ENCODE measurements at places on chromosomes 3 and 15. TPM values are rescaled to one million over a fixed set of nuclear protein-coding genes. Genes with fewer than 3 reads are reported as not detected.

GRCh38 chr3:75978686-75979085, 193.3 kb upstream of the ZNF717 start:
- no peak overlapping the region for H3K27ac ChIP-seq
- no peaks in the 10 kb centered on the region for H3K36me3 ChIP-seq
- DNase-seq, result no peak
- H3K27me3 ChIP-seq, result no peaks in the 10 kb centered on the region

DNA sequence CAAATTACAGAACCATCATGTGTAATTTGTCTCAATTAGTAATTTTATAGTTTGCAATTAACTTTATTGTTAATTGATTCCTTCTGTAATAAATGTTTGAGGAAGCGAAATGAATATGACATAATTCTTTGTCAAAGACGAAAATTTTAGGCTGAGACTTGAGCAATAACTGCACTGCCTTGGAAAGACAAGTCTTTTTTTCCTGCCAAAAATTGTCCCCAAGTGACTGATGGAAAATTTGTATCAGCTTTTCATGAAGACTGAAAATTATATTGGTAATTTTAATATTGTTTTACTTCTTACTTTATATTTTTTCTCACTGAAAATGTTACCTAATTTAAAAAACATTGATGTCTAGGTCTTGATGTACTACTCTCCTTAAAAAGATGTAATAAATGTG, 622.6 kb downstream of the NLGN1 start:
- no peaks in the 10 kb centered on the region for H3K4me1 ChIP-seq
- no peak overlapping the region for H3K4me3 ChIP-seq
- peaks cover 4% of the 10 kb centered on the region for H3K36me3 ChIP-seq
- no peaks in the 10 kb centered on the region for H3K27me3 ChIP-seq
- no peak for DNase-seq

DNA sequence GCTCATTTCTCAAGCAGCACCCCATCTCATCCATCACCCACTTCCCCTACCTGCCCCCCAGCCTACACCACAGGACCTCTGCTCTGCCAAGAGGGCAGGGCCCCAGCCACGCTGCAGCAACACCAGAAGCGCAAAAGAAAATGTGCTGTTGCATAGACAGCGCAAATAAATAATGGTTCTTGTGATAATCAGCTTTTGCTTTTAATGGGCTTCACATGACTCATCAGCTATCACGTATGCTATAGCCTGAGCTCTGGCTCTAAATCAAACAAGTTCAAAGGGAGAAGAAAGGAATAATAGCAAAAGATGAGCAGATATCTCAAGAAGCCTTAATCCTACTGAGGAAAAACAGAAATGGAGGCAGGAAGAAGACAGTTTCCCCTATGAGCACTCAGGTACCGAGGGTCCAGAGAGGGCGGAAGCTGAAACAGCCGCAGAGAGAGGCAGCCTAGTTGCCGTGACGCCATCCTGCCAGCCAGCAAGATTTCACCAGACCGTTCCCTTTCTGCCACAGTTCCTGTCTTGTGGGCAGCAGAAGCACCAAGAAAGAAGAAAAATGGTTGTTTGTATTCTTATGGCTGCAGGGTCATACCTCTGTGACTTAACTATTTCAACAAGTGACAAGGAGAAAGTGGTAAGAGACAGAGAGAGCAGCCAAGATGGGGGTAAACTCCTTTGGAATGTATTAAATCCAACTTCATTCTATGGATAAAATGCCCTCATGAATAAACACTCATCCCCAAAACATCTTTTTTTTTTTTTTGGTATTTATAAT, 22.0 kb downstream of the RAB27A start:
- DNase-seq, result peak; percentile 86
- peaks cover 19% of the 10 kb centered on the region for H3K36me3 ChIP-seq
- peak overlapping the region; percentile 84 for H3K4me3 ChIP-seq
- H3K4me1 ChIP-seq, result peaks cover 92% of the 10 kb centered on the region
- H3K27ac ChIP-seq, result peak overlapping the region; percentile 99

DNA sequence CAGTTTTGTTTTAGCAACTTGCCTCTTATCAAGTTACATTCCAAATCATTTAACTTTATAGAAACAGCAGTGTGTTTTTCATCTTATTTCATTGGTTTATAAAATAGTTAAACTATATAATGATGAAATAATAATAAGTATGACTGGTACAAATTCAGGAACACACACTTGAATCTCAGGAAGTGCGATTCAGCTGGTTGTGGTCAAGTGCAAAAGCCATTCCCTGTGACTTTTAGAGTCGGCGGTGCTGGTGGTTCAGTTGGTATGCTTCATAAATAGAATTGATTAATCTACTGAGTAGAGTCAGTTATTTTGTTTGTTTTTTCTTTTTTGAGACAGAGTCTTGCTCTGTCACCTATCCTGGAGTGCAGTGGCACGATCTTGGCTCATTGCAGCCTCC, 22.7 kb downstream of the SACM1L start:
- H3K27ac ChIP-seq, result peak overlapping the region; percentile 58
- H3K4me3 ChIP-seq, result no peak overlapping the region
- peaks cover 67% of the 10 kb centered on the region for H3K4me1 ChIP-seq
- no peaks in the 10 kb centered on the region for H3K27me3 ChIP-seq
- peaks cover 32% of the 10 kb centered on the region for H3K36me3 ChIP-seq

- H3K27me3 ChIP-seq, result no peaks in the 10 kb centered on the region
- H3K4me3 ChIP-seq, result no peak overlapping the region
- H3K36me3 ChIP-seq, result no peaks in the 10 kb centered on the region
- H3K27ac ChIP-seq, result no peak overlapping the region
- DNase-seq, result no peak
Observed at GRCh38 chr15:27623149-27623548, 476.0 kb downstream of the OCA2 start.

DNA sequence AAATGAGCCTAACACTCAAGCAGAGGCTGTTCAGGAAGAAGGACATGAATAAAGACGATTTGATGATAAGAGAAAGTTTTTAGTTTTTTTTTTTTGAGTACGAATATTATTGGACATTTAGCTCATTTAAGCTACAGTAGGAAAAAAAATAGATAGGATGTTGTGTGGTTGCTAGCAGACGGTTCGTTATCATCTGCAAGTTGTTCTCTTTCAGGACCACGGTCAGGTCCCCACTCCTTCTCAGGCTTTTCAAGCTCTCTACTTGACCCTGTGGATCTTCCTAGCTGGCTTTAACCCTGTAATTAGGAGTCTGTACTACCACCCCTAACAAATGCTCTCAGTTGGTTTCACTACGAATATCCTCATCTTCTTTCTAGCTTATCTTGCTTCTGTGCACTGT, 1.1 kb downstream of the KCNH8 start:
- H3K27ac ChIP-seq, result no peak overlapping the region
- H3K4me1 ChIP-seq, result peaks cover 21% of the 10 kb centered on the region
- DNase-seq, result no peak
- H3K4me3 ChIP-seq, result no peak overlapping the region
- H3K27me3 ChIP-seq, result peaks cover 29% of the 10 kb centered on the region
- no peaks in the 10 kb centered on the region for H3K36me3 ChIP-seq

GRCh38 chr3:152496286-152496685, 227.6 kb downstream of the MBNL1 start:
- peaks cover 4% of the 10 kb centered on the region for H3K36me3 ChIP-seq
- no peak overlapping the region for H3K4me3 ChIP-seq
- no peak overlapping the region for H3K27ac ChIP-seq
- DNase-seq, result no peak
- H3K27me3 ChIP-seq, result peaks cover 4% of the 10 kb centered on the region
- no peaks in the 10 kb centered on the region for H3K4me1 ChIP-seq

DNA sequence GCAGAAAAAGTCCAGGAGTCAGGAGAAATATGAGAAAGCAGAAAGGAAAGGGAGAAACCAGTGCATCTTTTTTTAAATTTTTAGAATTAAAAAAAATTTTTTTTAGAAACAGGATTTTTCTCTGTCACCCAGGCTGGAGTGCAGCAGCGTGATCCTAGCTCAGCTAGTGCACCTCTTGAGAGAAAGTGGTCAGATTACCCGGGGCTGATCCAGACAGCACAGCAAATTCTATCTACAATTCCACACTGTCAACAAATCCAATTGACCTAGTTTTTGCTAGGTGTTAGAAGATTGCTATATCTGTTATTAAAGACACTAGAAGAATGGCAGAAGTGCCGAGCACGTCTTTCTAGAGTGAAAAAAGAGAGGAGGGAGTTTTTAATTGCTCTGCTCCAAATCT, 117.3 kb downstream of the RFTN1 start:
- H3K4me3 ChIP-seq, result no peak overlapping the region
- no peaks in the 10 kb centered on the region for H3K27me3 ChIP-seq
- peaks cover 78% of the 10 kb centered on the region for H3K4me1 ChIP-seq
- peak overlapping the region; percentile 34 for H3K27ac ChIP-seq

- no peak for DNase-seq
- H3K36me3 ChIP-seq, result no peaks in the 10 kb centered on the region
- peaks cover 5% of the 10 kb centered on the region for H3K27me3 ChIP-seq
- no peak overlapping the region for H3K4me3 ChIP-seq
- H3K4me1 ChIP-seq, result no peaks in the 10 kb centered on the region
Observed at GRCh38 chr3:98954791-98955604, 53.5 kb upstream of the DCBLD2 start.

DNA sequence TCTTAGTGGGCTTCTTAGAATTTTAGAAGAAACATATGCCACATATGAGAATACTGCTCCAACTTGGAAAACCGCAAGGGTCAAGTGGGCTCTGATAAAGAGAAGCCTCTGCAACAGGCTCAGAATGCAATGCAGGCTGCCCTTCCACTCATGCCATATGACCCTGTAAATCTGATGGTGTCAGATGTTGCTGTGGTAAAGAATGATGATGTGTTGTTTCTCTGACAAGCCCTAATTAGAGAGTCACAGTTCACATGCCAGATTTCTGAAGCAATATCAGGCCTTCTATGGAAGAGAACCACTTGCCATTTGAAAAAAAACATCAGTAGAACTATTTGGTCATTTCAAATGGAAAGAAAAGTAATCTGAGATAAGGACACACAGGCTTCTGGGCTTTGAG, 749.6 kb downstream of the AGBL1 start:
- H3K4me3 ChIP-seq, result no peak overlapping the region
- H3K27me3 ChIP-seq, result peaks cover 3% of the 10 kb centered on the region
- H3K27ac ChIP-seq, result no peak overlapping the region
- no peak for DNase-seq
- no peaks in the 10 kb centered on the region for H3K4me1 ChIP-seq

DNA sequence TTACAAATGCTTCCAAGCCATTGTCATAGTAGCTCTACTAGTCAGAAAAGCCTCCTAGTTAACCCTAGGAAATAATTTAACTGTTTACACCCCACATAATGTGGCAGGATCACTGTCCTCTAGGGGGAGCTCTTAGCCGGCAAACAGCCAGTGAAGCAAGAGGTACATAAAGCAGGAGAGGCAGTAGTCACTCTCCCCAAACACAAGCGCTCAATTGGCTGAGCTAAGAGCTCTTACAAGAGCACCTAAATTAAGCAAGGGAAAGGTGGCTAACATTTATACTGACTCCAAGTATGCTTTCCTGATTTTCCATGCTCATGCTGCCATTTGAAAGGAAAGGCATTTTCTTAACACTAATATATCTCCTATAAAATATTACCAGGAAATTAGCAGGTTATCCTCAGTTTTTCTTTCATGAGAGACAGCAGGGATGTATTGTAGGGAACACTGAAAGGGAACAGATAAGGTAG, 37.6 kb downstream of the NCEH1 start:
- H3K4me3 ChIP-seq, result no peak overlapping the region
- H3K4me1 ChIP-seq, result no peaks in the 10 kb centered on the region
- H3K27me3 ChIP-seq, result no peaks in the 10 kb centered on the region

DNA sequence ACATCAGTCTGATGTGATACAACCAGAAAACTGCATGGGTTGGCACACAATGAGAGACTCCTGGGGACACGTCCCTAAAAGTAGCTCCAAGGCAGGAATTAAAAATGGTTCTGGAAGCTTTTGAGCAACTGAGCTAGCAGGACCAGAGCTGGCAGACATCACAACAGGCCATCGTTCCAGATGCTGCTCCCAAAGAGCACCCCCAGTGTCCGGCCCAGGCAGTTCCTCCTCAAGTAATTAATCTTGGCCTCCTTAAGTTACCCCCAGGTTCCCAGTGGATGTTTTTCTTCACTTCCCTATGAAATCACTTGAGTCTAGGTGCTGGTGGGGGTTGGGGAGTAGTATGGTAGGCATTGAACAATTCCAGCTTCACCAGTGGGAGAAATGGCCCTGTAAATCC, 711.6 kb downstream of the MECOM start:
- H3K27me3 ChIP-seq, result no peaks in the 10 kb centered on the region
- H3K4me3 ChIP-seq, result no peak overlapping the region
- H3K36me3 ChIP-seq, result no peaks in the 10 kb centered on the region
- H3K27ac ChIP-seq, result no peak overlapping the region
- no peak for DNase-seq

GRCh38 chr3:10655105-10655504, 149.7 kb upstream of the ATP2B2 start:
- no peaks in the 10 kb centered on the region for H3K4me1 ChIP-seq
- peaks cover 1% of the 10 kb centered on the region for H3K27me3 ChIP-seq
- no peaks in the 10 kb centered on the region for H3K36me3 ChIP-seq
- DNase-seq, result no peak

GRCh38 chr3:197511853-197512635, 43.7 kb downstream of the BDH1 start:
- no peak overlapping the region for H3K4me3 ChIP-seq
- H3K27me3 ChIP-seq, result peaks cover 1% of the 10 kb centered on the region
- DNase-seq, result no peak
- peaks cover 20% of the 10 kb centered on the region for H3K36me3 ChIP-seq
- peaks cover 25% of the 10 kb centered on the region for H3K4me1 ChIP-seq

- H3K4me3 ChIP-seq, result no peak overlapping the region
- H3K36me3 ChIP-seq, result no peaks in the 10 kb centered on the region
- no peak overlapping the region for H3K27ac ChIP-seq
- H3K4me1 ChIP-seq, result no peaks in the 10 kb centered on the region
- no peak for DNase-seq
Observed at GRCh38 chr15:101027920-101028319, 108.8 kb downstream of the LRRK1 start.

- H3K27ac ChIP-seq, result no peak overlapping the region
- no peaks in the 10 kb centered on the region for H3K36me3 ChIP-seq
Observed at GRCh38 chr3:132326251-132326650, 9.0 kb downstream of the ACP3 start.

- no peak overlapping the region for H3K4me3 ChIP-seq
- no peaks in the 10 kb centered on the region for H3K36me3 ChIP-seq
- H3K27ac ChIP-seq, result no peak overlapping the region
- peaks cover 3% of the 10 kb centered on the region for H3K27me3 ChIP-seq
- no peak for DNase-seq
Observed at GRCh38 chr15:71275098-71275497, 159.8 kb downstream of the THSD4 start.

GRCh38 chr3:171940151-171940649, 97.1 kb downstream of the TMEM212 start:
- peaks cover 12% of the 10 kb centered on the region for H3K4me1 ChIP-seq
- H3K36me3 ChIP-seq, result peaks cover 4% of the 10 kb centered on the region
- no peak overlapping the region for H3K27ac ChIP-seq
- no peak overlapping the region for H3K4me3 ChIP-seq
- no peaks in the 10 kb centered on the region for H3K27me3 ChIP-seq

- peaks cover 18% of the 10 kb centered on the region for H3K36me3 ChIP-seq
- H3K27ac ChIP-seq, result no peak overlapping the region
- no peak overlapping the region for H3K4me3 ChIP-seq
- peaks cover 3% of the 10 kb centered on the region for H3K27me3 ChIP-seq
- no peak for DNase-seq
- H3K4me1 ChIP-seq, result no peaks in the 10 kb centered on the region
Observed at GRCh38 chr3:161070980-161071663, 34.0 kb downstream of the B3GALNT1 start.

- no peak overlapping the region for H3K27ac ChIP-seq
- peaks cover 3% of the 10 kb centered on the region for H3K27me3 ChIP-seq
- no peak for DNase-seq
- H3K4me3 ChIP-seq, result no peak overlapping the region
Observed at GRCh38 chr15:88472225-88472624, 4.7 kb downstream of the MRPS11 start.

Gene FOXB1
- 0.07 TPM for polyA plus RNA-seq

Gene MINAR1
- 0.09 TPM for polyA plus RNA-seq

Gene SNX22
- polyA plus RNA-seq, result 0.40 TPM

Gene TPRA1
- 31.5 TPM for polyA plus RNA-seq

Gene AAGAB
- polyA plus RNA-seq, result 59.1 TPM

Gene ANAPC13
- polyA plus RNA-seq, result 64.4 TPM

Gene GOLGA8G
- not detected for polyA plus RNA-seq
